ENCODE measurements at places on chromosomes 2 and 18.

DNA sequence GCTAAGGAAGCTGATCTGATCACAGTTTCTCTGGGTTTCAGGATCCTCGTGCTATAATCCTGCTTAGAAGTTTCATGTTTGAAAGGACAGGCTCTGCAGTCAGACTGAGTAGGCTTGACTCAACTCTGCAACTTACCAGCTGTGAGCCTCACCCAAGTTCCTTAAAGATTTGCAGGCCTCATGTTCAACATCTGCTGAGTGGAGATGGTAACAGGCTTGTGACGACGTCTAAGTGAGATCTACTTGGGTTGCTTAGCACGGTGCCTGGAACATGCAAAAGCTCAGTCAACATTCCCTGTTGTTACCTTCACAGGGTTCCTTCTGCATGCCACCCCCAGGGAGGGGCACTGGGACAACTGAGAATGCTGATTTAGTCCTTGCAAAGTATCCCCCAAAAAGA, 164.2 kb downstream of the C1D start:
- DNase-seq, result no peak

GRCh38 chr18:43642727-43643330, 365.5 kb upstream of the SYT4 start:
- DNase-seq, result no peak

- no peak for DNase-seq
Observed at GRCh38 chr2:241894056-241894641, 24.6 kb downstream of the RTP5 start.

DNA sequence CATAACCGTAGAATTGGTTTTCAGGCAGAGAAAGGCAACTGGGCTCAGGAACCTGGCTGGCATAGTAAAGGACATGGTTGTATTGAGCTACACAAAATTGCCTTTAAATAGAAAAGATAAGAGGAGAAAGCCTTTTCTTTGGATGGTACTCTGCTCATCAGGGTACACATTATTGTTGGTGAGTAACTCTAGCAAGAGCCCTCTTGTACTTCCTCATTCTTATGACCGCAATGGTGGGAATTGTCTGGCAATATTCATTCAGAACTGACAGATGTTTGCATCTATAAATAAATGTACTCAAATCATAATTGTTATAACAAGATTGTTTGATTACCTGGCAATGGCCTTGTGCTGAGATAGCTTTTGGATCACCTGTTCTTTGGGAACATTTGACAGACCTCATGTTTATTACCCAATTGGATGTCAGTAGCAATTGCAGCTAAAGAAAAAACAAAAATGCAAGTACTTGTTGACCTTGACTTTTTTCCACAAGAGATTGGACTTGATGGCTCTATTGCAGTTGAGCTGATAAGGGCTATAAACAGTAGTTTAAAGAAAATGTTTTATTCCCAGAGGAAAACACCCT, 43.9 kb downstream of the MEIS1 start:
- no peak for DNase-seq

DNA sequence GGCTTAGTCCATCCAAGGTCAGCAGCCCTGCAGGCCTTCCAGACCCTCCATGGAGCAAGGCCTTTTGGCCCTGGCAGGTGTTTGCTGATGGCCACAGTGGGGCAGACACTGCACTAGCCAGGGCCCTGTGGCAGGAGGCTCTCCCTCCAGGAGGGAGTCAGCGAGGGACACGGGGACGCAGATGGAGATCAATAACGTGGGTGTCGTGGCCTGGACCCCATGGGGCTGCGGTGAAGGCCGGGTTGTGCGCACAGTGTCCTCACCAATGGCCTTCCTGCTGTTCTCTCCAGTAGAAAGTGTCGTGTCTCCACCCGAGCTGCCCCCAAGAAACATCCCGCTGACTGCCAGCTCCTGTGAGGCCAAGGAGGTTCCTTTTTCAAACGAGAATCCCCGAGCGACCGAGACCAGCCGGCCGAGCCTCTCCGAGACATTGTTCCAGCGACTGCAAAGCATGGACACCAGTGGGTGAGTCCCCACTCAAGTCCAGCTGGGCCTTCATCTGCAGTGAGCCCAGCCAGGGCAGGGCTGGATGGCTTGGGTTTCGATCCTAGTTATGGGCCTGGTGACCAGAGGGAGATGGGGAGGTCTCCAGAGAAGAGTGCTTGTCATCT, 65.4 kb downstream of the INPP5D start:
- DNase-seq, result no peak

- DNase-seq, result no peak
Observed at GRCh38 chr2:10059016-10059351, 15.6 kb downstream of the KLF11 start.

GRCh38 chr18:37502036-37502435, 63.6 kb downstream of the CELF4 start:
- DNase-seq, result no peak

GRCh38 chr2:122098306-122098705, 342.9 kb downstream of the TSN start:
- no peak for DNase-seq
